Kidney epithelial cell (primary cell): ENCODE measurements at places on chromosomes 1 and 21. TPM values are rescaled to one million over a fixed set of nuclear protein-coding genes. Genes with fewer than 3 reads are reported as not detected.

DNA sequence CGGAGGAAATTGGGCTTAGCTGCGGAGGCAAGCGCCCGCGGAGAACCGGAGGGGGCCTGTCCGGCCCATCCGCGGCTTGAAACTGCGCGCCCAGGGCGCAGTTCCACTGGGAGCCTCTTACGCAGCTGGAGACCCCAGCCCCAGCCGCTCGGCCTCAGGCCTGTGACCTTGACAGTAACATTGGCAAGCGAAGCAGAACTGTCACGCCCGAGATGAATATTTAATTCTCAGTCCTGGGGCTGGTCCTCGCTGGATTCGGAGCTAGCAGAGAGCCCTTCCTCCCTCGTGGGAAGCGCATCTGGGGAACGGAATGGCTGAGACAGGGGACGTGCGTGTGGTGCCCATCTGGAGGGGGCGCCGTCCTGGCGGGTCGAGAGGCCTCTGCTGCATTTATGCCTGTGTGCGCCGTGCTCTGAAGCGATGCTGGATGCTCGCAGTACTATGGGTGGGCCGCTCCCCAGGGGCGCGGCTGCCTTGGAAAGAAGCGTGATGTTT lies 928 bp downstream of the SLC6A17 start:
- DNase-seq, result no peak

ILDR2 gene
- 1.3 and 3.8 TPM in 2 replicates for total RNA-seq

DNA sequence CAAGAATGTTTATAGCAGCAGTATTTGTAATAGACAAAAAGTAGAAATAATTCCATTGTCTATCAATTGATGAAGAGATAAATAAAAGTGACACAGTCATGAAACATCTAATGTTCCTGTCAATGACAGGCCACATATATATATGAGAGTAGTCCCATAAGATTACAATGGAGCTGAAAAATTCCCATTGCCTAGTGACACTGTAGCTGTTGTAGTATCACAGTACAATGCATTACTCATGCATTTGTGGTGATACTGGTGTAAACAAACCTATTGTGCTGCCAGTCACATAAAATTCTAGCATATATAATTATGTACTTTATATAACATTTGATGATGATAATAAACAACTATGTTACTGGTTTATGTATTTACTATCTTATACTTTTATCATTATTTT lies 141.9 kb upstream of the LYPLAL1 start:
- no peak for DNase-seq

DNA sequence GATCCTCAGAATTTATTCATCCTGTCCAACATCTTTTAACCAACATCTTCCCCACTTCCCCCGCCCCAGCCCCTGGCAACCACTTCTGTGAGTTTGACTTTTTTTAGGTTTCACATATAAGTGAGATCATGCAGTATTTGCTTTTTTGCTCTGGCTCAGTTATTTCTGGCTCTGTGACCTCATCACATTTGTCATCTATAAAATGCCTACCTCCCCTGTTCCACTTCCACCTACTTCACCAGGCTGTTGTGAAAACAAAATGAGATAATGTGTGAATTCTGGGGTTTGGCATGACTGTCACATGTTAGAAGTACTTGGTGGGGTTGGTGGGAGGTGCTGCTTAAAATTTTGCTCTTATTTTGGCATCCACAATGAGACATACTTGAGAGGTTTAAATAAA lies 18.4 kb downstream of the HHAT start:
- no peak for DNase-seq

GRCh38 chr1:59738591-59739015 lies 76.1 kb upstream of the HOOK1 start:
- DNase-seq, result no peak

GRCh38 chr1:56452027-56453011 lies 127.0 kb downstream of the PLPP3 start:
- no peak for DNase-seq

OR2T10 gene
- total RNA-seq, result not detected in 2 replicates

EFNA3 gene
- total RNA-seq, result 1.6 and 1.7 TPM in 2 replicates

HAO2 gene
- total RNA-seq, result not detected in 2 replicates

CA14 gene
- not detected in 2 replicates for total RNA-seq

- DNase-seq, result no peak
Measured at GRCh38 chr1:164702216-164702615, 143.2 kb downstream of the PBX1 start.

- no peak for DNase-seq
Measured at GRCh38 chr1:226111883-226112261, 49.4 kb downstream of the H3-3A start.

TMEM59 gene
- total RNA-seq, result 126 and 138 TPM in 2 replicates

MYOC gene
- not detected in 2 replicates for total RNA-seq

IL20 gene
- not detected in 2 replicates for total RNA-seq

DNA sequence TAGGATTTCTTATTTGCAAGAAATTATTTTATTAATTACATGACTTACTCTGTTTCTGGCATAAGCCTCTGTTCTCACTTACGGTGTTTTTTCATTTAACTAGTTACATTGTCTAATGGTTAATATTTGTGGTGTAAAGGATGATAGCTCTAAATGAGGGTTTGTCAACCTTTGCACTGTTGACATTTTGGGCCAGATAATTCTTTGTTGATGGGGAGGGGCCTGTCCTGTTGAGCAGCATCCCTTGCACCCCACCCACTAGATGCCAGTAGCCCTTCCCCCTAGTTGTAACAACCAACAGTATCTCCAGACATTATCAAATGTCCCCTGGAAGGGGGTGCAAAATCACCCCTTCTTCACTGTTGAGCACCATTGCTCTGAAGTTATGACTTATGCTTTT lies 83.6 kb upstream of the SLC44A3 start:
- no peak for DNase-seq

RGS18 gene
- 0.14 TPM in 1 of 2 replicates, not detected in the other for total RNA-seq

CLCNKB gene
- 0.50 and 1.6 TPM in 2 replicates for total RNA-seq

PRAMEF33 gene
- total RNA-seq, result not detected in 2 replicates

- no peak for DNase-seq
Measured at GRCh38 chr1:21821385-21822019, 9.4 kb downstream of the LDLRAD2 start.

CR1L gene
- not detected in 2 replicates for total RNA-seq

IBA57 gene
- total RNA-seq, result 7.1 and 12.7 TPM in 2 replicates

GRCh38 chr21:33682992-33683627 lies 40.8 kb downstream of the ITSN1 start:
- DNase-seq, result peak; percentile 95

GRCh38 chr1:157992833-157993146 lies 655 bp upstream of the KIRREL1 start:
- no peak for DNase-seq

- DNase-seq, result no peak
Measured at GRCh38 chr1:41767534-41768525, 150.9 kb downstream of the HIVEP3 start.

DNA sequence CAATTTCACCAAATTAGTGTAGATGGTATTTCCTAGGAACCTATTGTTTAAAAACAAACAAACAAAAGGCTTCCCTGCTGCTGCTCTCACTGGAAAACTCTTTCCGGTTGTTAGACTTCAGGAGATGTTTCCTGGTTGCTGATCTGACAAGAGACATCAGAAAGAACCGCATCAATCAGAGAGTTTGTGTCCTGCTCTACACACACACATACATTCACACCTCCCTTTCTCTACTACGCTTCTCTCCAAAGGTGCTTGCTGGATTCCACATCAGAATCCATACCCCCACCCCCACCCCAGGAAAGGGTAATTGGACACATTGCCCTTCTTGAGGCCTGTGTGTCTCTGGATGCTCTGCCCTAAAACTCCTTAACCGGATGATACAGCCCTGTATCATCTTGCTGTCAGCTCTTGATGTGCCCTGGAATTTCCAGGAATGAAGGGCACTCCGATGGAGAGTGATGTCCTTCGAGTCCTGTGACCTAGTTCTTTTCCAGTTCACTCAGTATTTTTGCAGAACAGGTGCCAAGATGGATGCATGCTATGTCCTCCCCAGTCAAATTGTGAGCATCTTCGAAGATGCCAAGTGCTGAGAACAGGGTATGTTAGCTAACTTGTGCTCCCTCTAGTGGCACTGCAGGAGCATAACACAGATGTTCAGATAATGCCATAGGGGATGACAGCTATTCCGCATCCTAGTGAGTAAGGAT lies 113.7 kb upstream of the SLC35F3 start:
- peak; percentile 42 for DNase-seq

DNA sequence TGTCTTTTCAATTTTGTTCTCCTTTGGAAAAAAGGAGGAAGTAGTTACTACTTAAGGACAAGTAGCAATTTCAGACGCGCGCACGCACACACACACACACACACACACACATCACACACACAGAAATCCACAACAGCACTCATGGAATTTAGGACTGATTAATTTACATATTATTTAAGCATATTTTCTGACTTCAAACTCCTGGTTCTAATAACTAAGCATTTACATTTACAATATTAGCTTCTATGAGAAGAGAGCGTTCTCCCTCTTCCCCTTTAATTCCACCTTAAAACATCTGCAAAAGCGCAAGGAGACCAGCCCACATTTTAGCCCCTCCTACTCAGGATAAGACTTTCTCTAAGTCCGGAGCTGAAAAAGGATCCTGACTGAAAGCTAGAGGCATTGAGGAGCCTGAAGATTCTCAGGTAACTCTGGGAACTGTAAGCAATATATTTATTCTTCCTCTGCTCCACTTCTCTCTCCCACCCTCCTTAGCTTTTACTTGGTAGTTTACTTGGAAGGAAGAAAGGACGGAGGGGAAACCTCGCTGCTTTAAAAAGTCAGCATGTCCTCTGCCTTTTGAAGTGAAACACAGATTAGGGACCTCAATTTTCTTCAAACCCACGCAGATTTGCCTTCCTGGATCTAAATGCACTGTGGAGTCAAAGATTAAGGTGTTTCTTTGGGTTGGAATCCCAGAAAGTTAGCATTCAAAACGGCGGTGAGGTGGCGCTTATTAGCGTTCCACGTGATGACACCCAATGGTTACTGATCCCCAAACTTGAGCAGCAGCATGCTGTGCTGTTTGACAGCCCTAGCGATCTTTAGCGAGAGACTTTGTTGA lies at the start of gene PLA2G4A:
TSS of gene PLA2G4A (plus strand) at position 339 of the 844 bp plus-strand sequence. CDS start 25,406 bp downstream, outside the sequence.
- peak; percentile 52 for DNase-seq

DNA sequence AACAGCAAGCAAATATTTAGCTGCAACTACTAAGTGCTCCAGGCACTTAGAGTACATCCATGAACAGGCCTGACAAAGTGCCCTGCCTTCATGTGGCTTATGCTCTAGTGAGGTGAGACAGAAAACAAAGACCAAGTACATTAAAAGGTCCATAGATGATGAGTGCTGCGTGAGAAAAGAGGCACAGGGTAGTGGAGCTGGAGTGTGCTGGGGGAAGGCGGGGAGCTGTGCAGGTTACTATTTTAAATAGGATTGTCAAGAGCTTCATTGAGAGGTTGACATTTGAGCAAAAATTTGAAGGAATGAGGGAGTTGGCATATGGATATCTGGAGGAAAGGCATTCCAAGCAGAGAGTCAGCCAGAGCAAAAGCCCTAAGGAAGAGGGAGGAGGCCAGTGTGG lies 29.3 kb upstream of the RXRG start:
- DNase-seq, result no peak

DNA sequence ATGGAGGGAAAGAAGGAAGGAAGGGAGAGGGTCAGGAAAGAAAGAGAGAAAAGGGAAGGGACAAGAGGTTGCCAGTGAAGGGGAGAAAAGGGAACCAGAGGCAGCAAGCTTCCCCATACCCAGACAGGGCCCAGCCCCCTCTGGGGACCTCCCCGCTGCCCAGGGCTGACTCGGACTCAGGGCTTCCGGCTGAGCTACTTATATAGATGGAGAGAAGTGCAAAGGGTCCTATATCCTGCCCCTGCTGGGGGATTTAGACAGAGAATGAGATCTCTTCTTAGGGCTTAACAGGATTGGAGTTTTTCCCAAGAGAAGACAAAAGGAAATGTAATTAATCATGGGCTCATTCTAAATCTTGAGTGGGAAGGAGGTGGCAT lies at the start of gene ETV3L:
TSS of gene ETV3L (minus strand) at position 176 of the 377 bp plus-strand sequence. CDS start 285 bp downstream, outside the sequence.
- no peak for DNase-seq

DNA sequence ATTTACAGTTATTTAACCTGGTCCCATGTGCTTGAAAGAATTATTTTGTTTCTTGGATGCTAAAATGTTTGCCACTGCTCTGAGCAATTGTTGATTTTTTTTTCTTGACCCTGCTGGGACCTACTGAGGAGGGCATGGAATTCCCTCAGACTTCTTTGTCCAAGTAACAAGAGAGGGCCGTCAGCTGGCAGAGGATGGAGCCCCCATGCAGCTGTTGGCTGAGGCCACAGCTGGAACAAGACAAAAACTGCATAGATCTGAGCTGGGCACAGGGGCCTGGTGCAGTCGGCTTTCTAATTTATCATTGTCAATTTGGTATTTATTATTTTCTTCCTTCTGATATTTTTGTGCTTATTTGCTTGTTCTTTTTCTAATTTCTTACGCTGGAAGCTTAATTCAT lies 39.6 kb upstream of the ABCG1 start:
- no peak for DNase-seq

DNA sequence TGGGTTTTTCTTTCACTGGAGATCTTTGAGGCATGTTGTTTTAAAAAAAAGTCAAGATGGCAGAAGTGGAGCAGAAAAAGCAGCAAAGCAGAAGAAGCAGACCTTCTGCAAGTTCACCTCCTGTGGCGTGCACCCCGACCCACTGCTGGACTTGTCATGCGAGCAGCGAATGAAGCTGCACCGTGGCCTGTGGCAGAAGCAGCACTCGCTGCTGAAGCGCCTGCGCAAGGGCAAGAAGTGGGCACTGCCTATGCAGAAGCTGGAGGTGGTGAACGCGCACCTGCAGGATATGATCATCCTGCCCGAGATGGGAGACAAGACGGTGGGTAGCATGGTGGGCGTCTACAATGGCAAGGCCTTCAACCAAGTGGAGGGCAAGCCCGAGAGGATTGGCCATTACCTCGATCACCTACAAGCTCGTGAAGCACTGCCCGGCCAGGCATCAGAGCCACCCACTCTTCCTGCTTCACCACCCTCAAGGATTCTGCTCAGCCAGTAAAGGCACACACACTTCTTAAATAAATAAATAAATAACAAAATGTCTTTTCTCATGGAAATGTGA lies 22.1 kb downstream of the METTL13 start:
- DNase-seq, result no peak

RXFP4 gene
- total RNA-seq, result not detected in 2 replicates
